ENCODE measurements at places on chromosomes 11 and 22.

GRCh38 chr11:16831316-16832192 is 93.1 kb downstream of the C11orf58 start:
- no peak for DNase-seq
- no peaks in the 10 kb centered on the region for H3K4me1 ChIP-seq
- no peaks in the 10 kb centered on the region for H3K27me3 ChIP-seq
- H3K27ac ChIP-seq, result no peak overlapping the region

DNA sequence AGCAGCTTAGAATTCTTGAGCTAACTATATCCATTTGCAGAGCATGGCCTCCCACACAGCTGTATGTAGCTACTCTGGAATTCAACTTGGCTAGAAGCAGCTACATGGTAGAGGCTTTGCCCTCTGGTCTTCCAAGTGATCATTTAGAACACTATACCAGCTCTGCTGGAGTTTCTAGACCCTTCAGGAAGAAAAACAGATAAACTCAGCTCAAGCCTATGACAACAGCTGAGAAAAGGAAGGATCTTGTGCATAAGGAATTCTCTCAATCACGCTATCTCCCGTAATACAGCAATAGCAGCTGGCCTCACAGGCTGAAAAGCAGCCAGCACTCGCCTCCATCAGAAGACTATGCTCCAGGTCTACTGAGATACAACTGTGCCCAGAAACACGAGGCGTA is 50.6 kb upstream of the APOA1 start:
- peaks cover 16% of the 10 kb centered on the region for H3K4me1 ChIP-seq
- H3K4me3 ChIP-seq, result no peak overlapping the region
- H3K36me3 ChIP-seq, result peaks cover 10% of the 10 kb centered on the region
- no peak overlapping the region for H3K27ac ChIP-seq

GRCh38 chr22:48365386-48365785 is 1462.3 kb downstream of the BRD1 start:
- H3K4me3 ChIP-seq, result no peak overlapping the region
- no peaks in the 10 kb centered on the region for H3K27me3 ChIP-seq
- no peaks in the 10 kb centered on the region for H3K4me1 ChIP-seq
- DNase-seq, result no peak
- H3K36me3 ChIP-seq, result no peaks in the 10 kb centered on the region

DNA sequence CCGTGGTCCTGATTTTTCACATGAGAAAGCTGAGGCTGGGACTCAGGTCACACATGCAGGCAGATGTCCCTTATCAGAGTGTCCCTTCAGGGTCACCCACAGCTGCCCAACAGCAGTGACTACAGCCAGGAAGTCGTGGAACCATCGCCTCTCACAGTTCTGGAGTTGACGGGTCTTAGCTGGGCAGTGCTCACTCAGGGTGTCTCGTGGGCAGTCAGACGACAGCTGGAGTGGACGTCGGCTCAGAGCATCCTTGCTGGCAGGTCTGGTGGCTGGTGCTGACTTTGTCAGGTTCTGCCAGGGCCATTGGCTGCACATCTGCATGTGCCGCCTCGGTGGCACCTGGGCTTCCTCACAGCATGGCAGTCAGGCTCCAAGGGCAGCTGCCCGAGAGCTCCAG is 35.6 kb upstream of the TH start:
- peak; percentile 18 for DNase-seq
- no peaks in the 10 kb centered on the region for H3K27me3 ChIP-seq
- H3K4me1 ChIP-seq, result peaks cover 1% of the 10 kb centered on the region
- no peaks in the 10 kb centered on the region for H3K36me3 ChIP-seq

DNA sequence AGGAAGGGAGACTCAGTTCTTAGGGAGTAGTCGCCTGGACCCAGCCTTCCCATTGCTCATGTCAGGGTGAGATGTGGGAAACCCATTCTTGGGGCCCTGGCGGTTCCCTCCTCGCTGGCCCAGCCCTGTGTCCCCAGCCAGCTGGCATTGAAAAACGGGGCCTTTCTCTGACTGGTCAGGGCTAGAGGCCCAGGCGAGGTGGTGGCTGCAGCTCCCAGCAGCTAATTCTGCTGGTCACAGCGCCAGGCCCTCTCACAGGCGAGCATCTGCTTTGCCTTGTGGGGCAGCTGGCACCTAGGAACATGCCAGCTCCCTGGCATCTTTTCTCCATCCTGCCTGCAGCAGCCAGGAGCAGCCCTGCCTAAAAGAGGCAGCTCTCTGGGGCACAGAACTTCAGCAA is 20.1 kb downstream of the TSPAN18 start:
- no peak overlapping the region for H3K27ac ChIP-seq
- H3K36me3 ChIP-seq, result no peaks in the 10 kb centered on the region
- DNase-seq, result no peak
- H3K4me1 ChIP-seq, result peaks cover 3% of the 10 kb centered on the region
- no peak overlapping the region for H3K4me3 ChIP-seq

GRCh38 chr22:27842669-27843431 is 41.3 kb upstream of the MN1 start:
- no peak overlapping the region for H3K4me3 ChIP-seq
- H3K36me3 ChIP-seq, result peaks cover 2% of the 10 kb centered on the region
- H3K27ac ChIP-seq, result no peak overlapping the region
- H3K4me1 ChIP-seq, result no peaks in the 10 kb centered on the region
- DNase-seq, result peak; percentile 18
- no peaks in the 10 kb centered on the region for H3K27me3 ChIP-seq

- DNase-seq, result no peak
- H3K36me3 ChIP-seq, result no peaks in the 10 kb centered on the region
- no peak overlapping the region for H3K4me3 ChIP-seq
- H3K27me3 ChIP-seq, result peaks cover 7% of the 10 kb centered on the region
- no peaks in the 10 kb centered on the region for H3K4me1 ChIP-seq
These were observed 12.9 kb downstream of the GAL3ST1 start for GRCh38 chr22:30561402-30562189.

DNA sequence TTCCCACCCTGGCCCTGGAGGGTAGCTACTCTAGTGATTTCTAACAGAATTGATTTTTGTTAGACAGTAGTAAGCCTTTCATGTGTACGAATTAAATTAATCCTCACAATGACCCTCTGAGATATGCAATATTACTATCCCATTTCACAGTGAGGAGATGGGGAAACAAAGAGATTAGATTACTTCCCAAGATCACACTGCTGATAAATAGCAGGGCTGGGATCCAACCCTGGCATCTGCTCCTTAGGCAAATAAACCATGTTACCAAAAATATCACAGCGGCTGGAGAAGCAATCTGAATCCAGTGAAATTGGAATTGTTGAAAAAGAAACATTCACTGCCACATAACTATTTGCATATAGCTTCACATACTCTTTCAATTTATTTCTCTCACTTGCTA is 12.8 kb upstream of the CAVIN3 start:
- no peak overlapping the region for H3K4me3 ChIP-seq
- no peaks in the 10 kb centered on the region for H3K4me1 ChIP-seq
- no peak overlapping the region for H3K27ac ChIP-seq
- H3K27me3 ChIP-seq, result peaks cover 27% of the 10 kb centered on the region
- no peak for DNase-seq

DNA sequence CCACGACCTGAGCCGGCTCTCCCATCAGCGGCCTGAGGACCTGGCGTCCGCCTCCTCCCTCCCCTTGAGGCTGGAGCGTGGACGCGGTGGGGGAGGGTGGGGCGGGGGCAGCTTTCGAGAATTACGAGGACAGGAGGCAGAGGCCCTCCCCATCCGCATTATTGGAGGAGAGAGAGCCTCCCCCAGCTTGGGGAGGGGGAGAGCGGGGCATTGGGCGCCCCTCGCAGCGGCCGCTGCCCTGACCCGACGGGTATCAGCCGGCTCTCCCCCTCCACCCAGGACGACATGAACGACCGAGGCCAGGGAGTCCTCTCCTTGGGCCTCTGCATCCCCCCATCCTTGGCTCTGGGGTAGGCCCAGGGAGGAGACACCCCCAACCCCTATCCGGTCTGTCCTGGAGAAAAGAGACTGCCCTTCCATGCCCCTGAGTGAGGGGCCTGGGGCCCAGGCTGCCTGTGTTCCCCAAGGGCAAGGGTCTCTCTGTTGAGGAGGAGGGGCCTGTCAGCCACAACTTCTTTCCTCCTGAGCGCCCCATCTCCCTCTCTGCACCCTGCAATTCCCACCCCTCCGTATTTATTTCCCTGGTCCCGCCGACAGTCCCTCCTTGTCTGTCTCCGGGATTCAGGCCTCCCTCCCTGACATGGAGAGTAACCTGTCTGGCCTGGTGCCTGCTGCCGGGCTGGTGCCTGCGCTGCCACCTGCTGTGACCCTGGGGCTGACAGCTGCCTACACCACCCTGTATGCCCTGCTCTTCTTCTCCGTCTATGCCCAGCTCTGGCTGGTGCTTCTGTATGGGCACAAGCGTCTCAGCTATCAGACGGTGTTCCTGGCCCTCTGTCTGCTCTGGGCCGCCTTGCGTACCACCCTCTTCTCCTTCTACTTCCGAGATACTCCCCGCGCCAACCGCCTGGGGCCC is 495 bp downstream of the GPR137 start:
- H3K4me3 ChIP-seq, result peak overlapping the region; percentile 79
- peak; percentile 58 for DNase-seq
